ENCODE measurements at places on chromosomes 1 and 21.

DNA sequence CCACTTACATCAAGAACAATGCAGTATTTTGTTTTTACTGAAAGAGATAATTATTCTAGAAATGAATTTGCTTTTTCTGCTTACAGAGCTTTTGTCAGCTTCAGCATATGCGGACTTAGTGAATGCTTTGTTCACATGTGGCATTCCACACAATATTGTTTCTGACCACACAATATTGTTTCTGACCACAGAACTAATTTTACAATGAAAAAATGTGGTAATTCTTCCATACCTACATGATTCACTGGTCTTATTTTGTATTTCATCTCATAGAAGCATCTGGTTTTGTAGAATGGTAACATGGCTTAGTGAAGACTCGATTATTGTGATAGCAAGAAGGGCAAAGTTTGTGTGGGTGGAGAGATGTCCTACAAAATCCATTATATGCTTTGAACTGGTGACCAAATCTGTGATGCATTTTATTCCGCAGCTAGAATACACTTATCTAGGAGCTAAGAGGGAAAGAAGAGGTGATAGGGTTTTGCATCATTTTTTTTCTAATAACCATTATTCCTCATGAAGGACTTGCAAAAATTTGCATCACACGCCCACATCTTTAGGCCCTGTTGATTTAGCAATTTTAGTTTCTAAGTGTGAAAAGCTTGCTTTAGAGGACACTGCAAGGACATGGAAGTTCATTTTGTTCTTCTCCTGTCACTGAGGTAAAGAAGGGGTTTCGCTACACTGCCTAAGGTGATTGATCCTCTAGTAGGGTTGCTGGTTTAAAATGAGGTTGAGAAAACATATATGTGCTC, 75.3 kb downstream of the HLX start:
- DNase-seq: no peak

DNA sequence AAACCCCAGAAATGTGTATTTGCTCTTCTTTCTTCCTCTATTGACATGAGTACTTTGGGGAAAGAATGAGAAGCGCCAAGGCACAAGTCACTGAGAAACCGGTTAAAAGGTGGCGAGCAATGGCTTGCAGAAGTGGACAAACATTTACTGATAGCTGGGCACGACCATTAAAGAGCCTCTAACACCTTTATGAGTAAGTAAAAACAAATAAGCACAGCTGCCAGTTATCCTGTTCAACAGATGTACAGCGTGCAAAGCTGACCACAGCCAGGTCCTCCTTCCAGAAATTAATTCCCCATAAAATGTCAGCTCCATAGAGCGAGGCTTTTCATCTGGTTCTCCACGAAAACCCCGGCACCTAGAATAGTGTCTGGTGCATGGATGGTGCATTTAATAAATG, 72.7 kb downstream of the CAPZB start:
- no peak for DNase-seq

GRCh38 chr1:169051171-169051570, 55.3 kb upstream of the ATP1B1 start:
- DNase-seq: no peak

GRCh38 chr21:15742052-15742670, 12.4 kb downstream of the USP25 start:
- no peak for DNase-seq

DNA sequence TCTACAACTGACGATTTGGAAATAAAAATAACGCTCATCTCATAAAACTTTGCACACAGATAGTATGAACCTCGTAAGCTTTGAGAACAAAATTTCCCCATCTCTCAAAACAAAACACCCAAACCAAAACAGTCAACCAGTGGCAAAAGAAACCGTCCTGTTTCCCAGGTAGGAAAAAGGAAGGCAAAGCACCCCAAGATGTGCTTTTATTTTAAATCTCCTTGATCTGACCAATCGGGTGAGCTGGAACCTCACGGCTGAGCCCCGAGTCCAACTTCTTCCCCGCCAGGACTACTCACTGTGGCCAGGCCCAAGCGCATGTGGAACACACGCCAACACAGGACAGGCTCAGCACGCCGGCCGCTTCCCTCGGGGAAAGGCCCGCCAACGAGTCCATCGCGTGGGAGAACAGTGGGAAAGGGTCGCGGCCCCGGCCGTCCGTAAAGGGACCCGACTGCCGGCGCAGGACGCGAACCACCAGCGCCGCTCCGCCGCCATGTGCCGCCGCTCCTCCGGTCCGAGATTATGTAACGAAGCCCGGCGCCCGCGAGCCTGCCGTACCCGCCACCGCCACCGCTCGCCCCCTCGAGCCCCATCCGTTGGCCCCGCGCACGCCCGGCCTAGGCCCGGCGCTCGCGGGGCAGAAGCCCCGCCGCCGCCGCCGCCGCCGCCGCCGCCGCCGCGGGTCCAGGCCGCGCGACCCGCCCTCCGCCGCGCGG, 759 bp downstream of the AHCTF1 start:
- peak; percentile 64 for DNase-seq

- DNase-seq: no peak
These were observed 110.3 kb upstream of the TRABD2B start for GRCh38 chr1:48107516-48107915.

- DNase-seq: peak; percentile 67
These were observed 86.8 kb upstream of the CD34 start for GRCh38 chr1:207997486-207998268.

GRCh38 chr1:42680921-42681683, 1.1 kb upstream of the YBX1 start:
- peak; percentile 68 for DNase-seq

DNA sequence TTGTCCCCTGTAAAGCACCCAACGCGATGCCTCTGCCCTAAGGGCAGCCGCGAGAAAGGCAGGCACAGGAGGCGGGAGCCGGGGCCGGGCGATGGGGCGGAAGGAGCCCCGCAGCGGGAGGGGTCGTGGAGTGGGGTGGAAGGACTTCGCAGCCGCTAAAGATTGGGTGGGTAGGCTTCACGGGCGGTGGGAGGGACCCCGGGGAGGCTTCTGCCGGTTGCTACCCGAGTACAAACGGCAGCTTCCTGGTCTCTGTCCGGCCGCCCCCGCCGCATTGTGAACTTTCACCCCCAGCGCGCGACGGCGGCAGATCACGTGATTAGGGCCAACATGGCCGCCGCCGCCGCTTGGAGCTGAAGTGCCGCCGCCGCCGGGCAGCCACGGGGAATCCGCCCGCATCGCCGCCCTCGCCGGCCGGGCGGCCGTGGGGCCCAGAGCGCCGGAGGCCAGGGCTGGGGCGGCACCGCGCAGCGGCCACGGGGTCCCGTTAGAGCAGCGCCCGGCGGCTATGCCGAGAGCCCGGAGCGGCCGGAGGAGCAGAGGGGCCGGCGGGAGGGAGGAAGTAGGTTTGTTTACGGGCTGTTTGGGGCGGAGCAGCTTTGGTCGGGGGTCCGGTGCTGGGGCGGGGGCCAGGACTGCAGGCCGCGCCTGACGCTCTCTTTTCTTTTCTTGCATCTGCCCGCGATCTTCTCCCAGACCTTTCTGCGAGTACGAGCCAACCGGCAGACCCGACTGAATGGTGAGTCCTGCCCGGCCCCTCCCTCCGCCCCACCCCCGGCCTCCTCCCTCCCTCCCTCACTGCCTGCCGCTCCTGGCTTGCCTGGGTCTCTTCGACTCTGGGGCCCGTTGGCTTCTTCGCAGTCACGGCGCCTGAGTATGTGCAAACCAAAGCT, 42.4 kb downstream of the TMEM53 start:
- DNase-seq: peak; percentile 86

GRCh38 chr1:23904748-23905357, 8.3 kb downstream of the CNR2 start:
- DNase-seq: no peak

GRCh38 chr1:198798923-198799386, 160.1 kb downstream of the PTPRC start:
- no peak for DNase-seq

GRCh38 chr1:181364801-181365200, 118.5 kb upstream of the CACNA1E start:
- no peak for DNase-seq

- no peak for DNase-seq
These were observed 646.2 kb downstream of the ADGRL2 start for GRCh38 chr1:82446955-82447354.

GRCh38 chr21:37082375-37082774, 9.3 kb downstream of the TTC3 start:
- DNase-seq: no peak

DNA sequence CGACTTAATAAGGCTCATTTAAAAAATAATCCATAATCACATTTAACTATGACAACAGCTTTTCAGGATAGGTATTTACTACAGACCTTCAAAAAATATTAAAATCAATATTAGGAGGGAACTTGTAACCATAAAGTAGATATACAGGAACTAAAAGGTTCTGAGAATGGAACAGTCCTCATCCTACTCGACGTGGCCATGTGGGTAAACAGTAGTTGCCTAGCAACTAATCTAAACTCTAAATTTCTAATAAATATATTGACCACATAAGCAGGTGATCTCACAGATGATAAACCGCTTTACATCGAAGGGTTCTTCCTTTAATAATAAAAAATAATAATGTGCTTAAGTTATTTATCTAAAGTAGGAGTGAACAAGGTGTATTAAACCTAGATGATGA, 7.9 kb downstream of the AKT3 start:
- no peak for DNase-seq

- DNase-seq: no peak
These were observed 20.8 kb downstream of the SCYL3 start for GRCh38 chr1:169872906-169873305.

DNA sequence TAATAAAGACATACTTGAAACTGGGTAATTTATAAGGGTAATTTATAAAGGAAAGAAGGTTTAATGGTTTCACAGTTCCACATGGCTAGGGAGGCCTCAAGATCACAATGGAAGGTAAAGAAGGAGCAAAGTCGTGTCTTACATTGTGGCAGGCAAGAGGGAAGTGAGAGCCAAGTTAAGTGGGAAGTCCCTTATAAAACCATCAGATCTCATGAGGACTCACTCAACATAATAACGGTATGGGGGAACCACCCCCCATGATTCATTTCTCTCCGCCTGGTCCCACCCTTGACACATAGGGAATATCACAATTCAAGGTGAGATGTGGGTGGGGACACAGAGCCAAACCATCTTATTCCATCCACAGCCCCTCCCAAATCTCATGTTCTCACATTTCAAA, 76.8 kb upstream of the ZNF678 start:
- no peak for DNase-seq

DNA sequence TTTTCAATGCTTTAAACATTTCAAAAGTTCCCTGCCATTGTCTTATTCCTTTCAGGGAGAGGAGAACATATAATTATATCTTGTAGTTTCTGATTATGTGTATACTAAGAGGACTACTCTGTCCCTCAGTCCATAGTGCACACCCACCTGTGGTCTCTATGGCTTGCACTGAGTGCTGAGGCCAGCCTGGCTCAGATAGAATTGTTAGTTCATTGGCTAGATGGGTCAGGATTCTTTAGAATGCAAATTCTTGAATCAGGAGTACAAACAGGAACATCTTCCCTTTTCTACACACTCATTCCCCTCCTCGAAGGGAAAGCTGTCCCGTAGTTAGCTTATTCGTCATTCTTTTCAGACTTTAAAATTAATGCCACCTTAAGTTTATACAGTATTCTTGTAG, 8.2 kb downstream of the BACH1 start:
- DNase-seq: no peak

Data from NAMALWA (cell line).